Lung microvascular endothelial cell (primary cell): ENCODE measurements at places on chromosomes 2 and 18.

- DNase-seq = peak; percentile 38
These were observed 36.6 kb downstream of the SFT2D3 start for GRCh38 chr2:127737892-127738291.

DNA sequence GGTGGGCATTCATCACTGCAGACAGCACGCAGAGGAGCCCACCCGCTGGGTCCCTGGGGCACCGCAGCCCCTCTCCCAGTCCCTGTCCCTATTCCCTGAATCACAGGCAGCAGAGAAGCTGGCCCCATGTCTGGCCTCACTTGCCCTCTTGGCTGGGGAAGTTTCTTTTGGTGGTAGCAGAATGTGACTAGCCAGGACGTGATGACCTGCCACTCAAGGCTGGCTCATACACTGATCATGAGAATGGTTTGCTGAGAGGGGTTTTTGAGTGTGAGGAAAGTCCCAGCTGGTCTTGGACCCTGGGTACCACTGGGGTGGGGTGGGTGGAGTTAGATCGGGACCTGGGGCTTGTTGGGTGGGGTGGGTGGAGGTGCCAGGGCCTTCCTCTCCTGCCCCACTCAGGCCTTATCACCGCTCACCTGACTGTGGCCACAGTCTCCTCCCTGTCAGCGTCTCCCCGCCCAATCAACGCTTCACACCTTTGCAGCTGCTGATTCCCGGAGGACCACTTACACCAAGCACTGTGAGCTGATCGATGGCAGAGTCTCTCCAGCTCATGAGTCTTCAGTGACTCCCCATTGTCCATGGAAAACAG, 28.9 kb upstream of the FOSL2 start:
- no peak for DNase-seq

DNA sequence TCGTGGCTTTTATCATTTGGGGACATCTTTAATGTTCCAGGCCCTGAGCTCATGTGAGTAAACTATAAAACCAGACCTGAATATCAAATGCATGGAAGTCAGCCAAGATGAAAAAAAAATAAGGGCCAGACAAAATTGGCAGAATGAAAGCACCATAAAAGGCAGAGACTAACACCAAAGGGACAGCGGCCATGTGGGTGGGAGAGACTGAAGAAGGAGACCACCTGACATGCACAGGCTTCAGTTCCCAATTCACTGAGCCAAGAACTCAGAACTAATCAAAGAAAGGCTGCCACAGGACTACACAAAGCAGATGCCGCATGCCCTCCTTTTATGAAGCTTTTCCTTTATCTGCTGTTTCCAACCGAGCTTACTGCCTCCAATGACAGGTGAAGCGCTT, 267.1 kb downstream of the RAD51AP2 start:
- DNase-seq = no peak

GRCh38 chr2:191228861-191229260, 16.3 kb upstream of the MYO1B start:
- DNase-seq = no peak

GRCh38 chr2:240220371-240220770, 79.9 kb upstream of the OTOS start:
- DNase-seq = no peak

GRCh38 chr2:70094171-70094977, 7.1 kb downstream of the PCBP1 start:
- no peak for DNase-seq

DNA sequence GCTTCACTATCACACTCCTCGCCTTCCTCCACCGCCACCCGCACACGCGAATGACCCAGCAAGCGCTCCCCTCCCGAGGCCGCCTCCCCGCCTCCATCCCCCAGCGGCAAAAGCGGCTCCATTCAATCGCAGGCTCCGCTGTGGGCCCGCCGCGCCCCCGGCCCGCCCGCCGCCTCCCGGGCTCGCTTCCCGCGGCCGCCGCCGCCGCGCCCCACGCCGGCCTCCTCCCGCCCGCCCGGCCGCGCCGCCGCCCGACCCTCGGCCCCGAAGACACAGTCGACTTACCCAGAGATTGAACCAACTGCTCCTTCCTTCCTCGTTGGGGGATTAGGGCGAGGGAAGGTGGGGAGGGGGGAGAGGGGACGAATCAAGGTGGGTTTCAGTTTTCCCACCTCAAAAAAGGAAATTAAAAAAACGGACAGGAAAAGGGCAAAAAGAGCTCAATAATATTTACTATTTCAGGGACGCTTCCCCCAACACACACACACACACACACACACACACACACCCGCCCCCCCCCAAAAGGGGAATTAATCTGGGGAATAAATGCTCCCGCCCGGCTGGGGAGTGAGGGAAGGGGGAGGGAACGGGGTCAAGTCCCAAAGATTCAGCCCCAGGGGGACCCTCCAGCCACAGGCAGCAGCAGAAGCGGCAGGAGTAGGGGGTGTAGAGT, 743 bp downstream of the XPO1 start:
- DNase-seq = peak; percentile 59

DNA sequence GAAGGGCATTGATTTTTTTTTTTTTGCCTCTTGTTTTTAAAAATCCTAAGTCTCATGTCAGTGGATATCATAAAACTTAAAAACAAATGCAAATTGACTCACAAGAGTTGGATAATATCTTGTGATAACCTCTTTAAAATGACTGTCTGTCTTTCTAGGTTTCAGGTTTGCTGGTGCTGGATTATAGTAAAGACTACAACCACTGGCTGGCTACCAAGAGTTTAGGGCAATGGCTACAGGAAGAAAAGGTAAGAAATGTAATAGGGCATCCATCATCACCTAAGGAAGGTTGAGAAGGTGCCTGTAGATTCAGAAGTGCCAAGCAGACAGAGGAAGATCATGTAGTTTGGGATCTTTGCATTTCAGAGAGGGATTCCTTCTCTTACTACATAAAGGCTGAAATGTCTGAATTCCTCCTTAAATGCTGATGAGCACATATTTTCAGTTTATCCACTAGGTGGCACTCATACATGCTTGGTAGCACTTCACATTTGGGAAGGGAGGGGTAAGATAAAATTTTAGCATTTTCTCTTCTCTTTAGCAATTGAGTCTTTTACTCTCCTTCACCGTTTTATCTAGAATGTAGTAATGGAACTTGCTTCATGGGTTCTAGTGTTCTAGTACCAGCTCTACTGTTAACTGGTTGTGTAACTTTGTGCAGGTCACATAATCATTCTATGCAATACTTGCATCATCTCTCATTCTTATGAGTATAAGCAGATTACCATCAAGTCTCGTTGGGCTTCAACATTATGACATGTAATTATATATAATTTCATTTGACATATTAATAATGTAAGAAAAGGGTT, 21.1 kb downstream of the CPS1 start:
- peak; percentile 45 for DNase-seq

DNA sequence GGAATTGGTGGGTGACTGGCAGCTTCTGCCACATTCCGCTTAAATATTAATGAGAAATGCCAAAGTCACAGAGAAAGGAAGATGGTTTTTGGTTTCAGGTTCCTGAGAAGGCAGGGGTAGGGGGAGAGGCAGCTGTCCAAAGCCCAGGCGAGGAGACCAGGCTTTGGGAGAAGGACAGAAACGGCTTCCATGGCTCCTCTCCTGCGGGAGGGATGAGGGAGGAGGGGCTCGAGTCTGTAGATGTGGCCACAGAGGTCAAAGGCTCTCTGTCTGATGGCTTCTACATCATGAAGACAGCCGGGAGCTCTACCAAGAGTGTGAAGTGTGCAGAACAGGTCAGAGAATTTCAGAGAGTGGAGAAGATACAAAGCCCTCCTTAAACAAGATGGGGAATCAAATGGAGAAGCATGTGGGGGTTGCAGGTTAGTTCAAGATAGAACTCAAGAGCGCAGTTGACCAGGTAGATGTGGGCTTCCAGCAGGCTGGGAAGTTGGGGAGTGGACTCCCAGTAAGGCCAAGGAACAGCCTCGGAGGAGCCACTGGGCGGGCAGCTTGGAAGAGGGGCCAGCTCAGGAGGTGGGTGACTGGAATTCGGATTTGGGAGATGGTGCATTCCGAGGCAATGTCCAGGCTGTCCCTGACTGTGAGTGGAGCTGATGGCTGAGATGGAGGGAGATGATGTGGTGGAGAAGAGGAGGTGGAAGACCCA, 23.8 kb upstream of the HPCAL1 start:
- no peak for DNase-seq

DNA sequence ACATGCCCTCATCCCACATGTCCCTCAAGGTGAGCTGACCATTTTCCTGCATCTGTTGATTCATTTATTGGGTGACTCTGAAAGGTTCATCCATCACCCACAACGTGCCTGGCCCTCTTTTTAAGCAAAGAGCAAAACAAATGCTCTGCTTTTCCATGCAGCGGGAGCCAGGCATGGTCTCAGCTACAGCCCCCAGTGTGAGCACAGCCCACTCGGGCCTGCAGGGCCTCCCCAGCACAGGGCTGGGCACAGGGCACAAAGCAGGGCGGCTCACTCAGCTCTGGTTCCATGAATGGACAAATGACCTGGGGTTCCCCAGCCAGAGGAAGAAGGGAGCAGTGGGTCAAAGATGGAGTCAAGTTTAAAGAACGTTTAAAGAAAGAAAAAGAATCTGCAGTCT, 24.1 kb upstream of the OTOS start:
- DNase-seq = no peak

GRCh38 chr2:54665436-54665856, 58.0 kb upstream of the EML6 start:
- DNase-seq = peak; percentile 72

GRCh38 chr2:63790906-63791305, 50.8 kb upstream of the UGP2 start:
- peak; percentile 2 for DNase-seq

DNA sequence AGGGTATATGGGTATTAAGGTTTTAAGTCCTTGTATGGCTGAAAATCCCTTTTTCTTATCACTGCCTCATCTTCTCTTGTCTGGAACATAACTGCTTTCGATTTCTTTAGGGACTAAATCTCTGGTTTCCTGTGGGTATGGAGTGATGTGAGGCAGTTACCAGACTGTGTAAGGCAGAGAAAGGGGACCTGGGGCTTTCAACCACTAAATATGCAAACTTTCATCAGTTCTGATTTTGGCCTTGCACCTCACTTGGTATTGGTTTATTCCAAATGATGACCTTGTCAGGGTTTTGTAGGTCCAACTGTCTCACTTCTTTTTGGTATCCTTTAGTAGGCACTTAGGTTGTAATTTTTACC, 9.3 kb downstream of the MAP4K4 start:
- DNase-seq = peak; percentile 42

DNA sequence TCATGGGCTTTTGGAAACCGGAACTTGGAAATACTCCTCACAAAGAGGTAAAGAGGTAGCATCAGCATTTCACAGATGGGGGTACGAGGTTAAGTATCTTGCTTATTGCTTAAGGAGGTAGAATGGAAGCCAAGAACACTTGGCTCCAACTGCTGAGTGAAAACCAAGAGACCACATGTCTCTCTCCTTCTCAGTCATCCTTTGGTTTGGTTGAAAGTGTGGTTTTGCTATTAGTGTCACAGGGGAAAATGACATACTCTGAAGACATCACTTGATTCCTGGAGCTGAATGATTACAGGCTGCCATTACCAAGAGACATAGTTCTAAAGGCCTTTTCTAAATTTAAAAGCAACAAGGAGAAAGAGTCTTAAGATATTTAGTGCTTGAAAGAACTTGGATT, 41.5 kb downstream of the ANTXR1 start:
- DNase-seq = no peak

DNA sequence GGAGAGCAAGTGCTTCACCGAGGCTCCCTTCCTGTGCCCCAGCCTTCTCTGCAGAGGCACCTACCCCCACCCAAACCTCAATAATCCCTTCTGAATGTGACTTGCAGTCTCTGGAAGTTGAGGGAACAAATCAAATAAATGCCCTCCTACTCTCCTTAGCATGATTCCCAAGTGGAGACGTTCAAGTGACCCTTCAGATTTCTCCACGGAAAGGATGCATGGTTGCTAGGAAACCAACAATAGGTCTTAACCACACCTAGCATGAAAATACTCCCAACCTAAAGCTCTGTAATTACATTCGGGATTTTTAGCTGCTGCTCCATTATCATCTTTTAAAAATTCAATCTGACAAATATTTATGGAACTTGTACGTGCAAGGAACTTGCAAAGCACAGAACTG, 50.2 kb upstream of the CABLES1 start:
- no peak for DNase-seq

- DNase-seq = no peak
These were observed 31.5 kb upstream of the PGAP1 start for GRCh38 chr2:196957881-196958525.

GRCh38 chr2:101872480-101872879, 119.3 kb upstream of the IL1R2 start:
- DNase-seq = no peak

GRCh38 chr2:152929628-152930027, 211.2 kb downstream of the ARL6IP6 start:
- DNase-seq = no peak

GRCh38 chr2:102143450-102143985, 972 bp downstream of the IL1R1 start:
- peak; percentile 57 for DNase-seq

DNA sequence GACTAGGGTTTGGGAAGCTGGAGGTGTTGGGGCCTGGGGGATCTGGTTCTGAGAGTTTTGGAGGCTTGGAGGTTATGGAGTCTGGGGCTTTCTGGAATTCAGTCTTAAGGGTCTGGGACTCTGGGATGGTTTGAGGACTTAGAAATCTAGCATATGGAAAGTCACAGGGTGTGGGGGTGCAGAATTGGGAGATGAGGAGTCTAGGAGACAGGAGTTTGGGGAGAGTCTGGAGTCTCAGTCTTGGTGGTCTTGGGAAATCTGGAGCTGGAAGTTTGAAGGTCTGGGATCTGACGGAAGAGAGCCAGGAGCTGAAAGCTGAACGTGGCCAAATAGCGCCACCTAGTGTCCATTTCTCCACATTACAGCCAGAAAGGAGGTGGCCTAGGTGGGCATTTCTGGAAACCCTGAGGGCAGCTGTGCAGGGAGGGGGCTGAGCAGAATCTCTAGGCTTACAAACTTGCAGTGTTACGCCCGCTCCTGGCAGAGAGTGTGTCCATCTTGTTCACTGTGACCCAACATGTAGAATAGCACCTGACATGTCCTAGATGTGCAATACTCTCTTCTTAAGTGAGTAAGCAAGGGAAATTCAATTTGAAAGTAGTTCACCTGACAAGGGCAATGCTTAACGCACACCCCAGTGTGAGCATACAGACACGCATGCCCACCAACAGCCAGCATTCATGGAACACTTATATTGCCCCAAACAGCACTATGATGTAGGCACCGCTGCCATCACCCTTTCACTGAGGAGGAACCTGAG, 204.8 kb downstream of the TFCP2L1 start:
- peak; percentile 68 for DNase-seq

- DNase-seq = no peak
These were observed 7.9 kb upstream of the NABP1 start for GRCh38 chr2:191670076-191670475.

GRCh38 chr2:189440644-189440946, 679 bp upstream of the WDR75 start:
- no peak for DNase-seq
